ENCODE measurements at places on chromosomes 4 and X. TPM values are rescaled to one million over a fixed set of nuclear protein-coding genes. Genes with fewer than 3 reads are reported as not detected.

The GPC3 gene
- total RNA-seq = not detected

The LRCH2 gene
- total RNA-seq = not detected

The ZNF711 gene
- total RNA-seq = 0.26 TPM

The PIR gene
- total RNA-seq = 6.2 TPM

The UCHL1 gene
- 0.85 TPM for total RNA-seq

- H3K27me3 ChIP-seq = no peaks in the 10 kb centered on the region
- no peak overlapping the region for H3K27ac ChIP-seq
- H3K36me3 ChIP-seq = no peaks in the 10 kb centered on the region
- no peak for DNase-seq
Observed at GRCh38 chr4:14641871-14642270, 360.4 kb upstream of the CPEB2 start.

- no peak overlapping the region for H3K27ac ChIP-seq
- H3K36me3 ChIP-seq = peaks cover 8% of the 10 kb centered on the region
- no peaks in the 10 kb centered on the region for H3K4me1 ChIP-seq
- no peak for DNase-seq
- peaks cover 4% of the 10 kb centered on the region for H3K27me3 ChIP-seq
Observed at GRCh38 chr4:152045449-152045806, 284.6 kb upstream of the GATB start.

DNA sequence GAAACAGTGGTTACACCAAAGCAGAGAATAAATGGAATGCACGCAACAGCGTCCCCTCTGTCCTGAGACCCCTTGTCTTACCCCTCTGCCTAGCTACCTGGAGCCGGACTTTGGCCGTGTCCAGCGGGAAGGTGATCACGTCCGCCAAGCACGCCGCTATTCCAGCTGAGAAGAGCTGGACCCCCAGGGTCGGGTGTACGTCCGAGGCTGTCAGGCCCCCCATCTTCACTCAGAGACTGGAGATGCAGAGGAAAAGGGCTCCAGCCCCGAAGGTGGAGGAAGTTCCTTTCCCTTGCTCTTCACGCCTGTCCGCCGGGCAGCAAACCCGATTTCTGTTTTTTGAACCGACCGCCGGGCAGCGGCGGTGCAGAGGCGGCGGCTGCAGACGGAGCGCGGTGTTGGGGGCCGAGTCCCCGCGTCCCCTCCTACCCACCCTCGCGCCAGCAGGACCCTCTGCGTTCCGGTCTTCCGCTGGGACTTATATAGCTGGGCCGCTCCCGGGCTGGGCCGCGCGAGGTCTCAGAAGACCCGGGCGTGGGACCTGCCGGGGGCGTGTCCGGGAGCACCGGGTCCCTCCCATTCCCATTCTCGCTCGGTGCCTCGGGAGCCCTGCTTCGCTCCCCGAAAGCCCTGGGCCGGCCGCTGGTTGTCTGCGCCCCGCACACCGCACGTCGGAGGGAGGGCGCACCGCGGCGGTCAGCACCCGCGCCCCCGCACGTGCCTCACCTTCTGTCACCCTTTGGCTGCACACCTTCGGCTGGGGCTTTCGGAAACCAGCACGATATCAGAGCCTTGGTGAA lies at the start of gene UCP1:
TSS of gene UCP1 (minus strand) at position 455 of the 800 bp plus-strand sequence. CDS start at position 223, 232 bp downstream.
- no peak for DNase-seq
- peaks cover 6% of the 10 kb centered on the region for H3K4me1 ChIP-seq
- no peak within 1 kb of the TSS for H3K4me3 ChIP-seq
- peaks cover 59% of the 10 kb centered on the region for H3K27me3 ChIP-seq

DNA sequence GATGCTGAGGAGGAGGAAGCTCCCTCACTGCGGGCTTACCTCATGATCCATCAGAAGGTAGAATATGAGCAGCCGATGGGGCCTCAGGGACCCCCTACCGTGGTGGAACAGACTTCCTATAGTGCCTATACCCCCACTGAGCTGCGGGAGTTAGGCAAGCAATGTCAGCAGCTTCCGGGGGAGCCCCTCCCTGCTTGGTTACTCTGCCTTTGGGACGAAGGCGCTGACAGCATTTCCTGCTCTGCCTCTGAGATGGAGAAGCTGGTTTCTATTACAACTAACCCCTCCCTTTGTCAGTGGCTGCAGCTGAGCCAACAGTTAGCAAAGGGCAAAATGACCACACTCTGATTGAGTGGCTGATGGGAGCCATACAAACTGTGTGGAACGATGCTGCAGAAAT lies 430.7 kb downstream of the IDS start:
- no peaks in the 10 kb centered on the region for H3K36me3 ChIP-seq
- no peaks in the 10 kb centered on the region for H3K4me1 ChIP-seq
- H3K4me3 ChIP-seq = no peak overlapping the region
- H3K27ac ChIP-seq = no peak overlapping the region
- no peaks in the 10 kb centered on the region for H3K27me3 ChIP-seq
- DNase-seq = peak; percentile 40

GRCh38 chrX:40247382-40247781 lies 149.6 kb upstream of the BCOR start:
- peaks cover 9% of the 10 kb centered on the region for H3K27me3 ChIP-seq
- H3K4me1 ChIP-seq = peaks cover 8% of the 10 kb centered on the region
- no peaks in the 10 kb centered on the region for H3K36me3 ChIP-seq

- H3K27me3 ChIP-seq = no peaks in the 10 kb centered on the region
- DNase-seq = no peak
- peaks cover 19% of the 10 kb centered on the region for H3K4me1 ChIP-seq
- peaks cover 8% of the 10 kb centered on the region for H3K36me3 ChIP-seq
Observed at GRCh38 chr4:47562297-47562696, 77.2 kb downstream of the ATP10D start.

GRCh38 chrX:21374163-21374993 lies at the start of gene CNKSR2:
Gene CNKSR2 (plus strand): TSS chrX:21374418. CDS start chrX:21374898, 480 bp downstream.
- no peaks in the 10 kb centered on the region for H3K36me3 ChIP-seq
- peak within 1 kb of the TSS; percentile 68 for H3K27ac ChIP-seq
- peak; percentile 66 for DNase-seq
- peak within 1 kb of the TSS; percentile 83 for H3K4me3 ChIP-seq
- H3K4me1 ChIP-seq = peaks cover 12% of the 10 kb centered on the region

- no peak overlapping the region for H3K4me3 ChIP-seq
- no peaks in the 10 kb centered on the region for H3K27me3 ChIP-seq
Observed at GRCh38 chr4:13985837-13986236, 358.3 kb upstream of the BOD1L1 start.

- no peak overlapping the region for H3K4me3 ChIP-seq
- H3K27ac ChIP-seq = no peak overlapping the region
- H3K4me1 ChIP-seq = no peaks in the 10 kb centered on the region
- no peaks in the 10 kb centered on the region for H3K36me3 ChIP-seq
- DNase-seq = no peak
- H3K27me3 ChIP-seq = no peaks in the 10 kb centered on the region
Observed at GRCh38 chr4:35247047-35247446, 997.3 kb downstream of the ARAP2 start.

- H3K27me3 ChIP-seq = no peaks in the 10 kb centered on the region
- H3K27ac ChIP-seq = peak overlapping the region; percentile 70
- H3K4me3 ChIP-seq = no peak overlapping the region
- H3K36me3 ChIP-seq = peaks cover 38% of the 10 kb centered on the region
- peak; percentile 68 for DNase-seq
- peaks cover 51% of the 10 kb centered on the region for H3K4me1 ChIP-seq
Observed at GRCh38 chrX:119784747-119785446, 6.5 kb downstream of the RPL39 start.

All from activated CD8-positive, alpha-beta memory T cell treated with anti-CD3 and anti-CD28 coated beads, Interleukin-2, amount 10 ng/mL, durations not matched to agents 7 days and 5 days (primary cell).